ENCODE measurements at places on chromosomes 5 and 9.

GRCh38 chr9:95104581-95104960 is 212.9 kb downstream of the FANCC start:
- no peak for DNase-seq

DNA sequence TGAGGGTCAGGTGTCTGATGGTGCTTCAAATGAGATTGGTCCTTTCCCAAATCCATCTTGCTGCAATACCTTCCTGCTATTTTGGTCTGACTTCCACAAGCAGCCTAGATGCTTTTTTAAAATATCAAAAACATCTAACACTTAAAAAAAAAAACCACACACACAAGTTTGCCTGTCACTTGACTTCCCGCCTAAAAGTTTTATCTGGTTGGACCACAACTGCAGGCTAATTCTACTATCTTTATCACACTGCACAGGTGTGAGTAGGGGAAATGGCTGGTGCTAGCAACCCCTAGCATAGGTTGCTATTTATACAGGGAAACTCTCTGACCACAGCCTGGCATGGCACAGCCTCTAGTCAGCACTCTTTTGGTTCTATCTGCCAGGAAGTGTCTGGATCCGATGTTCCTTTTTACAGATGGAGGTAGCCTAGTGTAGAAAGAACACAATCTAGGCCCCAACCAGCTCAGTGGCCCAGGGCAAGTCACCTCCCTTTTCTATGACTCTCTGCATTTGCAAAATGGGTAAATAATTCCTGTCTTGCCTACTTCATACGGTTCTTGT is at the start of gene HEMGN:
HEMGN (minus strand) TSS at position 92 of the 564 bp plus-strand sequence; CDS start at position 56, 36 bp downstream.
- no peak for DNase-seq

DNA sequence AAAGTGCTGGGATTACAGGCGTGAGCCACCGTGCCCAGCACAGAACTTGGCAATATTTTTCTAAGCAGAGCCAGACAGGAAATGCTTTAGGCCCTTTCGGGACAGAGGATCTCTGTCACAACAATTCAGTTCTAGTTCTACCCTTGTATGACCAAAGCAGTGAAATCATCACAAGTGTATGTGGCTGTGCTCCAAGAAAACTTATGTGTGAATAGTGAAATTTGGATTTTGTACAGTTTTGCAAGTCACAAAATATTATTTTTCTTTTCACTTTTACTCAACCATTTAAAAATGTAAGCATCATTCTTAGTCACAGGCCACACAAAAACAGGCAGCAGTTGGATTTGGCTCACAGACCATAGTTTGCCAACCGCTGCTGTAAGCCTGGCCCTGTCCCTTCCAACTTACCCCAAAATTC is 20.4 kb upstream of the PRUNE2 start:
- DNase-seq = no peak

GRCh38 chr5:176941951-176942350 is 42.8 kb upstream of the HK3 start:
- DNase-seq = no peak

DNA sequence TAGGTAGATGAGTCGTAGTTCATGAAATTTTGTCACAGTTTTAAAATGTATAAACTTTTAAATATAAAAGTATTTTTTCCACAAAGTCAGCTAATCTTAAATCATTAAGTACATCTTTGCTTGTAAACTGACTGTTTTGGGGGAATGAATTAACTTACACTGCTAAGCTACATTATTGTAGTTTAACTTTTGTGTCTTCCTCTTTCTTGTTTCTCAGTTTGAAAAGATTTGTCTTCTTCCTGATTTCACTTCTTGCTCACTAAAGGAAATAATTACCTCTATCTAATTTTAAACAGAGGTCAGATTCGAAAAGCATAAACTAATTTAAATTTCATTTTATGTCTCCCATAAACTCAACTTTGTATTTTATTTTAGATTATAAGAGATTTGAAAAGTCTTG is 5.7 kb downstream of the NIPSNAP3B start:
- DNase-seq = no peak

- no peak for DNase-seq
Observed at GRCh38 chr5:83955916-83956315, 235.3 kb upstream of the HAPLN1 start.

DNA sequence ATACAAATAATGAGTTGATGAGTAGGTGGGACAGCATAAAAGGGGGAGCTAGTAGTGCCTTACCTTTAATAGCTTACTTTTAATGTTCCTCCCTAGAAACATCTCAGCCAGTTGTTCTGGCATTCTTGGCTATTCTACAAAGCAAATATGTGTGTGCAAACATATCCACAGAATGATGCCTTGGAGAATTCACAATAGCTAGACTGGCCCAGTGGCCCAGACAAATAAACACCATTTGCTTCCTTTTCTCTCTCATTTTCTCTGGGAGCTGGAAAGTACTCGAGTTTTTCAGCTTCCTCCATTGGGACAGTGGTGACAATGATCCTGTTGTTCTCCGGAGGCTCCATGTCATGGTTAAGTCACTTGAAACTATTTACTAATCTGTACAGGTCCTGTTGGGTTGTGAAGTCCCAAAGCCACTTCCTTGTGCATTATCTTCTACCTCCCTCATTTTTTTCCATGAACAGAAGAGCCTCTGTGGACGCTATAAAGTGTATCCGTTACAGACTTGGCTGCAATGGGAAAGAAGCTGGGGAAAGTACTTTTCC is 122.9 kb downstream of the DMAC1 start:
- no peak for DNase-seq

GRCh38 chr5:31095796-31096195 is 97.7 kb upstream of the CDH6 start:
- no peak for DNase-seq

DNA sequence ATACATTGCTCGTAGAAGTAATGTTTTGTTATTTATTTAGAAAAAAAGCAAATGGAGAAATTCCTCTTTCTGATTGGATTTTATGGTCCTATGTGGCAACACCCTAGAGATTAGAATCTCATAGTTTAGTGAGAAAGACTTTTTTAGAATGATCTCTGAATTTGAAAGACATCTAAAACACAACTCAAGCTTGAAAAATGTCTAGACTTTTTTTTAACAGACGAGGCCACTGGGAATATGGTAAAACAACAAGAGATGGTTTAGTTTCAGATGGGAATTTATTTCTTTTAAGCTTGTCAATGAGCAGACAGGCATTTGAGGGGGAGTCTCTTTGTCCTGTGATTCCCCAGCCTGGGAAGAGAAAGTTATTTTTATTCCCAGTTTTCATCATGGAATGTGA is 122.1 kb downstream of the NTRK2 start:
- no peak for DNase-seq

DNA sequence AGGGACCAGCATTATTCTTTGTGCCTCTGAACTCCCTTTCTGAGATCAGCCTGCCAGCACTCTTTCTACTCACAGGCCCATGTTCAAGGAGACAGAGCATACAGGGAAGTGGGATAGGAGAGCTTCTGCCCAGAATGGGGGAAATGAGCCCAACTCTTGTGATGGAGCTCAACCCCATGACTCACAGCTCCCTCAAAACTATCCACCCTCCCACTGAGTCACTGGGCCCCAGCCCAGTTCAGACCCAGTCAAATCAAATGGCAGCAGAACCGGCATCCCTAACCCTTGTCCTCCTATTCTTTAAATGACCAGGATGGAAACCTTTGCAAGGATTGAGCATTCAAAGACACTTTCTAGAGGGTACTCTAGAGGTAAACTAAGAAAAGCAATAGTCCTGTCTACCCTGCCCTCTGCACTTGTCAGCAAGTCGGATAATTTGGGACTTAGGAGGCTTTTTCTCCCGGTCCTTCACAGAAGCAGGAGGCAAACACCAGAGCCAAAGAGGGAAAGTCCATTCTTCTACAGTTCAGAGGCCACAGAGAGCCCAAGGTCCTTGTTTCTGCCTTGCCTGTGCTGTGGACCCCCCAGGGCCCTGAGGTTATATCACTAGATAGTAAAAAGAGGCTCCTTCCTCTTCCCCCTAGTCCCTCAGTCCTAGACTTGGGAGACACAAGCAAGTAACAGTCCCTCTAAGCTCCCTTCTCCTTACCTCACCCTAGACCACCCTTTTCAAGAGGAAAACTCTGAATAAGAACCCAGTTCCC is 3.2 kb downstream of the ATOSB start:
- no peak for DNase-seq

DNA sequence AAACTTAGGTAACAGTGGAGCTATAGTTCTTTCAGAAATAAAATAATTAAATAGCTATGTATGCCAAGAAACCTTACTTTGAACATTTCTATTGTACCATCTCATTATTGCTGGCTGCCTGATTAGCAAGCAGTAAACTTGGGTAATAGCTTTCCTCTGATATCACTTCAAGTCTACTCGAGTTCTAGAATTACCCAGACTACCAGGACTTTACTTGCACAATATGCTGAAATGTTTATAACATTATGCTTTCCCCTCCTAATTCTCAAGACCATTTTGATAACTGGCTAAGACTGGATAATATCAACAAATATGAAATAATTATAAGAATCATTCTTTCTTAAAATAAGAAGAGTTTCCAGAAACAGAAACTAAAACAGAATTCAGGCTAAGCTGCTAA is 512.6 kb downstream of the RAB3C start:
- no peak for DNase-seq
